ENCODE measurements at places on chromosomes 7 and 10.

GRCh38 chr10:58894929-58895328 lies 281.5 kb upstream of the PHYHIPL start:
- no peak for DNase-seq

DNA sequence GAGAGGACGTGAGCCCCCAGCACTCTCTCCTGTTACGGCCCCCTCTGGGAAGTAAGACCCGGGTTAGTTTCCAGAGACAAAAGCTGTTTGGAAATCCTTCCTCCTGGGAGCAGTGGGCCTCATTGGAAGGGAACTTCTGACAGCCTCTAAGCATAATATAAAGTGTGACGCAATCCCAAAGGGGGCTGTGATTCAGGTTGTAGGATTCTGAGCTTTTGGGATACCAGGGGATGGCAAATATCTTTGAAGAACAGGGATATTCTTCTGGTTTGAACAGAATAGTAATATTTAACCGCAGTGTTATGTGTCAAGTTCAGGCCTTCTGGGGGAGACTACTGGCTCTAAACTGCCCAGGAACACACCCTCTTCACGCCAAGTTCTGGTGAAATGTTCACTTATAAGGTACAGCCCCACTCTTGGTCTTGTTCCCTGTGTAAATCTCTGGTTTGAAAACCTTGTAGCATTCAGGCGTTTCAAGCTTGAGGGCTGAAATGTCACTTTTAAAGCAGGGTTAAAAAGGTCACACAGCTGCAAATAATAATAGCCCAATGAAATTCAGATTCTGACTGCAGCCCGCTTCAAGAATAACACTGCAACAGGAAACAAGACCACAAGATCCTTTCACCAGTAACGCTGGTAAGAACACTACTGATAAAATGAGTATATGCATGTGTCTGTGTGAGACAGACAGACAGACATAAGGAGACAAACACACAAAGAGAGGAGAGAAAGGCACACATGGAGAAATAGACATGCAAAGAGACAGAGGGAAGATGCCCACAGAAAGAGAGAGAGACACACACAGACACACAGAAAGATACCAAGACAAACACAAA lies 69.0 kb downstream of the CREB5 start:
- DNase-seq = no peak

- no peak for DNase-seq
Observed at GRCh38 chr7:20601121-20601520, 14.3 kb upstream of the ABCB5 start.

GRCh38 chr7:78768859-78769258 lies 684.6 kb downstream of the MAGI2 start:
- no peak for DNase-seq

- no peak for DNase-seq
Observed at GRCh38 chr7:6164010-6164409, 108.4 kb downstream of the CYTH3 start.

GRCh38 chr7:77244222-77244934 lies 44.8 kb upstream of the FGL2 start:
- DNase-seq = no peak

DNA sequence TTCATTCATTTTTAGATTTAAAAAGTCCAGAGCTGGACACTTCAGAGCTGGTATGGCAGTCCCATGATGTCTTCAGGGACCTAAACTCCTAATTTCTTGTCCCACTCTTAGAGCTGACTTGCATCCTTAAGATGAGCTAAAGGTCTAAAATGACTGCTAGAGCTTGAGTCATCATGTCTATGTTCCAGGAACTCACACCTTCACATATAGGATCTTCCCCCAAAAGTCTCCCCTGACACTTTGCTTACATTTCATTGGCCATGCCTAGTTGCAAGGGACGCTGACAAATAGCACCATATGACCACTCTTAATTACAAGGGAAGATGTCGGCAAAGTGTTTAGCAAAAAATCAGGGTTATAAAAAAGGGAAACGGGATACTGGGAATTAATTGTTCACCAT lies 10.4 kb upstream of the AOAH start:
- DNase-seq = no peak

- DNase-seq = no peak
Observed at GRCh38 chr10:109740436-109740835, 182.9 kb downstream of the XPNPEP1 start.

GRCh38 chr10:4525103-4525502 lies 300.9 kb upstream of the AKR1E2 start:
- no peak for DNase-seq

DNA sequence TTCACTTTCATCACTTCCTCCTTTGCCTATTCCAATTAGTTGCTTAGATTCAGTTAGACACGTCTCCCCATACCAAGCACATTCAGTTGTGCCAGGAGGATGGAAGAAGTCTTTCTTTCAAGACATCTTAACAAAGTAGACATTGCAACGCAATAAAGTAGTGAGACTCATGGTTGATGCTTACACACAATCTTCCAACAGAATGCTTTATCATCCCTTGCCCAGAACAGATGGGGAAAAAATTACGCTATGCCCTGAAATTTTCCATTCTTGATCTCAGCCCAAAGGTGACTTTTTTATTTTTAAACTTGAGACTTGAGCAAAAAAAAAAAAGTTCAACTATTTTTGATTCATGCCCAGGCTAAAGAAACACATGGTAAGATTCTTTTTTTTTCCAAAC lies 74.9 kb downstream of the KCNMA1 start:
- no peak for DNase-seq

DNA sequence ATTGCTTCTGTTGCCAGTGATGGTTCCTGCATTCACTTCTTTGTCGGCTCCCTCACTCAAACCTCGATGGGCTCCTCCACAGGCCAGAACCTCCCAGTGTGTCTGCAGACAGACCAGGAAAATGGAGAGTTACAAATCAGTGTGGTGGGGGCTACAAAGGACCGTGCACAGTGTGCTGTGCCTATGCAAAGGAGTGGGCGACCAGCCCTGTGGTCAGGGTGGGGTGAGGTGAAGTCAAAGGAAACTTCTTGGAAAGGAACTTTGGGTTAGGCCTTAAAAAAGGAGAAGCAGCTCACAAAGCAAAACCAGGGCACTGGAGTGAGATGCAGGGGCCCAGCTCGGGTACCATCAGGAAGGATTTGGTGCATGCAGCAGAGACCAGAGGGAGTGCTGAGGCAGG lies 304.3 kb upstream of the ZMIZ1 start:
- no peak for DNase-seq

DNA sequence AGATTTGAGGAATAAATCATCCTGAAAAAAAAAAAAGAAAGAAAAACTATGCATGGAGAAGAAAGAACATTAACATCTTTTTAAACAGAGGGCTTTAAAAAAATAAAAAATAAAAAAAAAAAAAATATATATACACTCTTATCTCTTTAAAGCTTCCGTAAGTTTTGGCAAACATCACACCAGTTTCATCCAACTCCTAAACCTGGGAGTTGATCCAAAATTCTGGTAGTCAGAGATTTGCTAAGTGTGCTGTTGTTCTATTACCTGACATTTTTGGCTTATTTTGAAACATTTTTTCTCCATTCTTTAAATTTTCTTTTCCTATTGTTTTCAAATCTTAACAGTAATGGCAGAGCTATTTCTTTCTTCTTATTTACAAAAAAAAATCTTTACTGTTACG lies 273.1 kb downstream of the AGMO start:
- no peak for DNase-seq

DNA sequence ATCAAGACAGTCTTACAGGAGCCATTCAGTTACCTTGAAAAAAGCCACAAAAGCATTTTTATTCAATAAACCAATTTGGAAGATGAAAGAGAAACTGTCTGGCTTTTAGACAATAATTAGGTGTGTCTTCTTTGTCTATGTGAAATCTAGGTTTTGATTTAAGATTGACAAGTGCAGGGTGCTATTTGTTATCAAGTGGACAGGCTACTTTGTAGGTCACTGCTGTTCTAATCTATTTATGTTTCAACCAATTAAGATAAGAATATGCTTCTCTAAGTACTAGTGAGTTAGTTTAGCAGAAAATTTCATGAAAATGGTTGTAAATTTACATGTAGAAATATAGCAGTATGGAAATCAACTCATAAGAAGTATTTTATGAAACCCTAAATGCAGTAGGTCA lies 177.5 kb downstream of the CACNA2D1 start:
- no peak for DNase-seq

DNA sequence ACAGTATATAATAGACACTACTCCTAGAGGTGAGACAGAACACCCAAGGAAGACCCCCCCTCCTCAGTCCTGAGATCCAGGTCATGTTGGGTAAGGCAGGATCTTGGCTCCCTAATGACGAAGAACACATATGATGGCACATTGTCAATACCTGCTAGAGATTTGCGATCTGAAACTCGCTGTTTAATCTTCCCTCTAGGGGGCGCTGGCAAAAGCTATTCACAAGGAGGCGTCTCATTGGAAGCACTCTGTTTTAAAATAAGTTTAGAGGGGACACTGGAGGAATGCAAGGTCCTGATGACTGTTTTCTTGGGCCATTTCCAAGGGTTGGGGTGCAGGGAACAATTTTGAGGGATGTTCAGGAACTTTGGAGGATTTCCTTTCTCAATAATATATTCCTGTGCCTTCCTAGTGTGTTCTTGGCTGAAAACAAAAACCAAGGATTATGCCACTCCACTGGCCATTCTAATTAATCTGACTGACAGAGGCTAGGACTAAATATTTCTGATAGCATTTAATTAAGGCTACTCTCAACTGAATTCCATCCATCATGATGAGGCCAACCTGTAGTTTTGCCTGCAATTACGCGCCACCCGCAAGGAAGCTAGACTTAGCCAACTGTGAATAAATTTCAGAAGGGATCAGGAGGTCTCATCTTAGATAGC lies 1013.8 kb upstream of the MBL2 start:
- DNase-seq = no peak

- no peak for DNase-seq
Observed at GRCh38 chr7:4202154-4202736, 479.9 kb upstream of the FOXK1 start.

DNA sequence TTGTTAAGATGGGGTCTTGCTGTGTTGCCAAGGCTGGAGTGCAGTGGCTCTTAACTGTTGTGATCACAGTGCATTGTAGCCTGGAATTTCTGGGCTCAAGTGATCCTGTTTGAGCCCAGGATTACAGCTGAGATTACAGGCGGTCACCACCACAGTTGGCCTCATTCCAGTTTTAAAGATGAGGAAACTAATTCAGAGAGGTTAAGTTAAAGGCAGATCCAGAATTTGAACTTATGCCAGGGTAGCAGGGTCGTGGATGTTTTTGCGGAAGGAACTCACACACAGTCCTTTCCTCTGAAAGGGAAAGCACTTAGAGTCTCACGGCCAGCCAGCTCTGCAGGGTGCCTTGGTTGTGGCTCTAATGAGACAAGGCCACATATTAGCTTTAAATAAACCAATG lies 84.7 kb downstream of the MMRN2 start:
- no peak for DNase-seq

DNA sequence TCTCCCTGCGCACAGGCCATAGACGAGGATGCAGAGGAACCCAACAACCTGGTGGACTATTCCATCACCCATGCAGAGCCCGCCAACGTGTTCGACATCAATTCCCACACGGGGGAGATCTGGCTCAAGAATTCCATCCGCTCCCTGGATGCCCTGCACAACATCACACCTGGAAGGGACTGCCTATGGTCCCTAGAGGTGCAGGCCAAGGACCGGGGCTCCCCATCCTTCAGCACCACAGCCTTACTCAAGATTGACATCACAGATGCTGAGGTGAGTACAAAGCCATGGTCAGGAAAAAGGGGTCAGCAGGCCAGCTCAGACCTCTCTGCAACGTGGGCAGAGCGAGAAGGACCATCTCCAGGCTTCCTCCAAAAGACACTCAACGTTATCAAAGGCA lies 12.3 kb downstream of the LRIT2 start:
- no peak for DNase-seq

GRCh38 chr10:8453587-8453986 lies 399.1 kb downstream of the GATA3 start:
- DNase-seq = no peak

DNA sequence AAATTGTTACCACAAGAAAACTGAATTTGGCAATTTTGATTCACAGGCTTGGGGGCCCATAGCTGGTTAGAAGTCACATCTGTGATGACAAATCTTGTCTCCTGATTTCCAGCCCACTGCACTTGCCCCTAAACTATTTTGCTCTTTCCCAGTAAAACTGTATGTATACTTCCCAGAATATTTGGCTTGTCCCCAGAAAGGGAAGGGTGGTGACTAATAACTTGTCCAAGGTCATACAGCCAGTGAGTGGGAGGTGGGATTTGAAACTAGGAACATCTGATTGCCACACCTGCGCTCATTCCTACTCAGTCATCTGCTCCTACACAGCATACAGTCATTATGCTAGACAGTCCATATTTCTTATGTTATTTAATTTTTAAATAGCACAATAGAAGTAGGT lies 304.5 kb downstream of the SDHAF3 start:
- no peak for DNase-seq

- DNase-seq = no peak
Observed at GRCh38 chr10:91076991-91077548, 143.4 kb upstream of the PCGF5 start.

DNA sequence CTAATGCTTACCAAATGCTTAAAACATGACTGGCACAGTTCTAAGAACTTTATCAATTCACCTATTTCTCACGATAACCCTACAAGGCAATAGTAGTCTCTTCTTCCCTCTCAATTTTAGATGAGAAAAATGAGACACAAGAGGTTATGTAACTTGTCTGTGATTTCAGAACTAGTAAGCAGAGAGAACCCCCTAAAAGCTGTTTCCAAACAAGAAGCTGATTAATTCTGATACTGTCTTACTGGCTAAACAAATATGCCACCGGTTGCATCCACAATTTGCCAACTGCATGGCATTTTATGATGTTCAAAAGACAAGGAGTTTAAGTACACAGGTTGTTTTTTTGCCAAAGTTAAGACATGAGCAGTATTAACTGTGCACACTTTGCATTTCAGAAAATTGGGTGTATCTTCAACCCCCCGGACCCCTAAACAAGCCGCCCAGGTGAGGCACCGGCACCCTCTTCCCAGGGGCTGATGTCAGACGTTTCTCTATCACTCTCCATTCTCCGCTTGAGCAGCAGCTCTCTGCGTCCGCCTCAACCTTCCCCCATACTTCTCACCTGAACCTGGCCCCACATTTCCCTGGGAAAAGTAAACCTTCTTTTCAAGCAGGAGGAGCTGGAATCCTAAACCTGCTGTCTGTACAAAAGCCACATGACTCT lies 21.7 kb downstream of the RSU1 start:
- no peak for DNase-seq

GRCh38 chr7:158284617-158285382 lies 302.8 kb downstream of the PTPRN2 start:
- DNase-seq = no peak

GRCh38 chr10:24906372-24906771 lies 46.0 kb downstream of the PRTFDC1 start:
- no peak for DNase-seq

DNA sequence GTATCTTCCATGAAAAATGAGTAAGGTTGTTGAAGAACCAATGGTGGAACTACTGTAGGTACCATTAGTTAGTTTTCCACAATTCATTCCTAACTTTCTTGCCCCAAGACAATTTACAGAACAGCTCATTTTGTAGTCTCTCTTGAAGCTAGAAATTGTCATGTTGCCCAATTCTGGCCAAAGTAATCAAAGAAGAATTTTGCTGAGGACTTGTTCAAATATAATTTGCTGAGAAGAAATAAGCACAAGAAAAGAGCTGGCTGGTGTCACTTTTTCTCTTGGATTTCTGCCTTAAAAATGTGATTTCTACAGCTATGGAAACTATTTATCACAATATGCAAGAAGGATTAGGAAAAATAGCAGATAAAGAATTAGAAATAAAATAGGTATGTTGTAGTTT lies 199.2 kb upstream of the SEMA3A start:
- no peak for DNase-seq

All from activated CD8-positive, alpha-beta memory T cell treated with anti-CD3 and anti-CD28 coated beads for 1 hour (primary cell).